ENCODE measurements at places on chromosomes 2 and 18.
A peak's percentile ranks its signal among the peaks of the same experiment; 100 is the strongest.

GRCh38 chr18:61876899-61877298, 15.9 kb downstream of the RNF152 start:
- no peak for DNase-seq

DNA sequence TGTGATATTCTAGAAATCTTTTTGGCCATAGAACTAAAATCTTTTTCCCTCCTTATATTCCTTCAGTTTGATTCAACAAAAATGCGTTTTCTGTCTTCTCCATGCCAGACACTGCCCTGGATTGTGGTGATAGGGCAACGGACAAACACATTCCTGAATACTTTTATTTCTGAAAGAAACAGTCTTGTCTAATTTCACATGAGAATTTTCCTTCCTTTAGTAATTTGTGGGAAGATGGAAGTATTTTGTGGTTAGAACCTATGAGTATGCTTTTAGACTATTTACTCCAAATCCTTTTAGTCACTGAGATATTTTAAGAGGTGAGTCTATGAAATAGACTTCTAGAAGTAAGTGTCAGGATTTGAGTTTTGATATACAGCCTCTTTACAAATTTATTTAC, 49.6 kb downstream of the COL5A2 start:
- DNase-seq, result no peak

- no peak for DNase-seq
Measured at GRCh38 chr18:68342039-68342659, 372.8 kb downstream of the TMX3 start.

DNA sequence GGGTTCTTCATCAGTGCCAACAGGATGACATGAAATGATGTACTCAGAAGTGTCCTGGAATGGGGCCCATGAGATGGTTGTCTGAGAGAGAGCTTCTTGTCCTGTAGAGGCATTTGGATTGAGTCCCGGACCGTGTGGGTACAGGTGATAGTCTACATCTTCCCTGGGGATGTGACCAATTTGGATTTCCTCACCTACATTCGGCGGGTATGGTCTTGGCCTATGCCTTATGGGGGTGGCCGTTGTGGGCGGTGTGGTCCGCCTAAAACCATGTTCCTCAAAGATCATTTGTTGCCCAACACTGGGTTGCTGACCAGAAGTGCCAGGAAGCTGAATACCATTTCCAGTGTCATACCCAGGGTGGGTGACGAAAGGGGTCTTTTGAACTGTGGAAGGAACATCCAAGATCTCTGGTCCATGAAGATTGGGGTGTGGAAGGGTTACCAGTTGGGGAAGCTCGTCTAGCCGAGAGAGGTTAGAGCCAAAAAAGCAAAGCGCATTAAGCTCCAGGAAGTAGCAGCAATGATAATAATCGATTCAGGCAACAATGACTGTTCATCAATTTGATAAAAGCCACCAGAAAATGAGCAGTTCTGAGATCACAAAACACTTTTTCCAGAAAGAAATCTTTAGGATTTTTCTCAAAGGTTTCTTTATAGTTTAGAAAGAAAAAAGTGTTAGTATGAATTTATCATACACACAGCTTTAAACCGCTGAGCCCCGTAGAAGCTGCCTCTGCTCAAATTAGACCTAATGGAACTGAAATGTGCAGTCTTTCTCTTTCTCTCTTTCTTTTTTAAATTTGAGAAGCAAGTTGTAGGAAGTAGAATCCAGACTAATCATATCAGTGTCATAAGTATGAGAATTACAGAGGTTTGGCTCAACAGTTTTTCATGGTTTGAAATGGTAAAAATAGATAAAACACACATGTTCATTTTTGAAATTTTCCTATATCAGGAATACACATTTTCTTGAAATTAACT, 60.3 kb downstream of the ATIC start:
- DNase-seq, result no peak

- DNase-seq, result peak; percentile 28
Measured at GRCh38 chr18:59265246-59265973, 7.8 kb downstream of the RAX start.

GRCh38 chr2:26578581-26578980, 62.6 kb downstream of the CIB4 start:
- DNase-seq, result no peak

DNA sequence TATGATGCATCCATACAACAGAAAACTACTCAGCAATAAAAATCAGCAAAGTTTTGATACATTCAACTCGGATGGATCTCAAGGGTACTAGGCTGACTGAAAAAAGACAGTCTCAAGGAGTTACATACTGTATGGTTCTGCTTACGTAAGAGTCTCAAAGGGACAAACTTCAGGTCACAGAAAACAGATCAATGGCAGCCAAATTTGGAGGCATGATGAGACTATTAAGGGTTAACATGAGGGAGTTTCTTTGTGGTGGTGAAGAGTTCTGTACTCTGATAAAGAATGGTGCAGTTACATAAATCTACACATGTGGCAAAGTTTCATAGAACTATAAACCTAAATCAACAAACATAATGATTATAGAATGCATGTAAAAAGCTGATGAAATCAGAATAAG, 81.4 kb downstream of the COBLL1 start:
- no peak for DNase-seq

- DNase-seq, result no peak
Measured at GRCh38 chr18:36294031-36294430, 3.5 kb upstream of the FHOD3 start.

- no peak for DNase-seq
Measured at GRCh38 chr2:224134003-224134734, 95.1 kb upstream of the SERPINE2 start.

DNA sequence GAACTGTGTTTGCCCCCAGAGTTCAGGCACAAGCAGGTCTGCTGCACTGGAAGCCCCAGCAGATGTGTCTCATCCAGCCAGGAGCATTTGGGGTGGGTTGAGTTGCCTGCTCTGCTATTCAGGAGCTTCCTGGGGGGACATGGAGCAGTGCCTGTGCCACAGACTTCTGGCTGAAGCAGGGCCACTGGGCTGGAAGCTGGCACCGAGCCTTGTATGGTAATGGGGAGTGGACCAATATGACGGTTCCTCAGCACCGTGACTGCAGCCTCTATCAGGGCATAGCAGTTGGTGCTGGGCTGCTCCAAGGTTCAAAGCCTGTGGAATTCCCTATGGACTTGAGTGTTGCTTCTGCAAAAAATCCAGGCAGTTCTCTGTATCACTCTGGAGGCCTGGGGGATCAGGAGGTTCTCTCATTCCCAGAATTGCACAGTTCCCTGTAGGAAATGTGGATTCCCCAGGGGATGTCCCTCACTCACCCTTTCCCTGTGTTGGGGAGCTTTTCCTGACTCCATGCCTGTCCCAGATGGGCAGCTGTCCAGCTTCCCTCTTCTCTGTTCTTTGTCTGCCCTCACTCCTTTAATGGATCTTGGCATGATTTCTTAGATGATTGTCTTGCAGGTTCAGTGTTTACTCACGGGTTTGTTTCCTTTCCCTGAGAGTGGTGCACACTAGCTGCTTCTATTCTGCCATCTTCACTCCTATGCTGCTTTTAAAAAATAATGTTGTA, 37.2 kb upstream of the THSD7B start:
- DNase-seq, result no peak

- DNase-seq, result no peak
Measured at GRCh38 chr2:231371430-231372054, 24.0 kb upstream of the B3GNT7 start.

Data from stimulated activated CD8-positive, alpha-beta memory T cell treated with anti-CD3 and anti-CD28 coated beads, Interleukin-2, amount 100 ng/mL, for 48 hours (primary cell).